Frontal cortex (tissue), 4 donors: ENCODE measurements at places on chromosomes 5 and 9. TPM values are rescaled to one million over a fixed set of nuclear protein-coding genes. Genes with fewer than 3 reads are reported as not detected.

DNA sequence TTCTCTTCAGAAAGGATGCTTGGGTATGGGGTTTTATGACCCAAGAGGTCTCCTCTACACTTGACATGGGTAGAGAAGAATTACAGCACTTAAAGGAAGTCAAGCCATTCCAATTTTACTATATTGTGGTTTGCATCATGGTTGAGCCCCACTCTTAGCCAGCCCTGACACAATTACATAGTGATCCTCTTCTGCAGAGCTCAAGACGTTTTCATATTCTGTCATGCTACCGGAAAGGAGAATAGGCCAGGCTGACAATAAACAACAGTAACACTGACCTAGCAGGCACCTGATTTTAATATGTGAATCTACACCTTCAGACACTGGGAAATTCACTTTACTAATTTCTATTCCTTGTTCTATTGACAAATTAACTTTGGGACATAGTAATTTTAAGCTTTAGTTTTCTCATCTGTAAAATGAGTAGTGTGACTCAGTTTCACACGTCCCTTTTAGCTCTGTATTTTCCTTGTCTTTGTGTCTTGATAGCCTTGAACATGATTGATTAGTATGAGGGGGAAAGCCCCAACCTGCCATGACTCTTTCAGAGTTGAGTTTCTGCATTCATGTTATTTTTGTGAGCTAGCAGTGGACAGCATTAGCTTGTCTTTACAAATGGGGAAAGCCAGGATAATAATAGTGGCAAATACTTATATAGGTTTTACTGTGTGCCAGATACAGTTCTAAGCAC, 83.8 kb downstream of the SV2C start:
- DNase-seq, result no peak

DNA sequence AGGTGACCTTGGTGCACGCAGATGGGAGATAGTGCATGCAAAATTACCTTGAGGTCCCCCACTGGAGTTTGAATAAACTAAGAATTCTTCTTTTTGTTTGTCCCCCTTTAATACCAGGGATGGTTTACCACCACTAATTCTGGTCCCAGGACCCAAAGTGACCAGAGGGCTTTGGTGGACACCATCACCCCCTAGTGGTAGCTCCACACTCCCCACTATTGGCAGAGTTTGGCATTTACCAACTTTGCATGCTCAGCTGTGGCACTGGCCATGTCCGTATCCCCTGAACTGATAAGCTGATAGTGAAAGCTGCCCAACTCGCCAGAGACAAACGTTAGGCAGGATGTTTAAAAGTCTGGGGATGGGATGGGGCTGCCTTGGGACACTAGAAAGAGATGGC, 3.3 kb downstream of the ASTN2 start:
- peak; percentile 64 for DNase-seq

ST8SIA4 gene
- 76.2 TPM for total RNA-seq

SH3TC2 gene
- 0.41 TPM for total RNA-seq

DNA sequence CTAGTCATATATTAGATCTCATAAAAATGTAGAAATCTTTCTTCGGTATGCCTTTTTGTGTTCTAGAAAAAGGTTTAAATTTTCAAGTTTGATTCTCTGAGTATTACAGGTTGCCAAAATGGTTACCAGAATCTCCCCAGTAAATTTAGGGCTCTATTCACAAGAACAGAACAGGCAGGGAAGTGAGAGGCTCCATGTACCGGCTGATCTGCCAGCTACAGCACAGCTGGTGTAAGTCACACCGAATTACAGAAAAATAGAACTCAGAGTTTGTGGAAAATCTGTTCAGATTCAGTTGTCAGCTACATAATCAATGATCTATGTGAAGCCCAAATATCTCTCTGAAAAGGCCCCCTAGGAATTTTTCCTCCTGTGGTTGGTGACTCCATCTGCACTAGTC, 10.5 kb downstream of the FAM81B start:
- DNase-seq, result peak; percentile 14

SHOC1 gene
- total RNA-seq, result not detected

DNA sequence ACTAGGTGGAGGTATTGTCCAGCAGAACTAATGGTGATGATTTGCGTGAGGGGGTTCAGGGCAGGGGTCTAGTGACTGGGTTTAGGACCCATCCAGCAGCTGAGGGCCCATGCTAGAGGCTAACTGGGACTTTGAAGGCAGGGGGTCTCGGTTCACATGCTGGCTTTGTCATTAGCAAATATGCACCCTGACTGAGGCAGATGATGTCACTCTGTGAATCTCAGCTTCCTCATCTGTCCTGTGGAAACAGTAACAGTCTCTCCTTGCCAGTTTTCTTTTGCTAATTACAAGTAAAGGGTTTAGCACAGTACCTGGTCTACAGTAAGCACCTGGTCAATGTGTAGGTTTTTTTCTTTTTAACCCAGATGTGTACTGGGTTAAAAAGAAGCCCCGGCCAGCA, 5.2 kb downstream of the SH2D3C start:
- DNase-seq, result no peak

DNA sequence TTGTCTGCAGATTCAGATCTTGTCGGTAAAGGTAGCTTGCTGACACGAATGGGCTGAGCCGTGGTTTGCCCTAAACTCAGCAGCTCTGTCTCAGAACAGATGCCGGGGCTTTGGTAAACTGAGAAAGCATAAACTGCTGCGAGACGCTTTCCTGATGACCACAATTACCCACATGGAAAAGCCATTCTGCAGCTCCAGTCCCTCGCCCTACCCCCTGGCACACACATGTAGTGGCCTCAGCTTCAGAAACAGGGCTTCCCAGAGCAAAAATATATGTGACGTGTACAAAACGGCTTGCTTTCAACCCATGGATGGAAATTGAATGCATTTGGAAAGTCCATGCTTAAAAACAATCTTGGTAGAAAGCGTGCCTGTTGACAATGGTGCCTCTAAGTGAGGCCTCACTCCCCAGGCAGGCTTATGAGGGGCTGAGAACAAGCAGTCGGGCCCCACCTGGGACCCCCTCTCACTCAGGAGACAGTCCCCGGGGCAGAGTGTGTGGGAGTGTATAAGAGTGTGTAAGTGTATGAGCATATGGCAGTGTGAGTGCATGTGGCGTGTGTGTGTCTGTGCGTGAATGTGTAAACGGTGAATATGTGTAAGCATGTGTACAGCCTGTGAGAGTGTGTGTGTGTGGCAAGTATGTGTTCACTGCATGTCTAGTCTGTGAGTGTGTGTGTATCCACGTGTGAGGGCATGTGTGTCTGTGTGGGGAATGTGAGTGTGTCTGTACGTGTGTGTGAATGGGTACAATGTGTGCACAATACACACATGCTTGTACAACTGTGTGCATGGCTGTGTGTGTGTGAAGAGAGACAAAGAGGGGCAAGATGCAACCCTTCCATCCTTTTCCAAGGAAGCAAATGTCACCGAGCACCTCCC, 88.2 kb upstream of the SMIM23 start:
- DNase-seq, result no peak

LSM11 gene
- 90.1 TPM for total RNA-seq

GRCh38 chr5:175246889-175247520, 197.0 kb downstream of the DRD1 start:
- no peak for DNase-seq

MLANA gene
- total RNA-seq, result not detected

DNA sequence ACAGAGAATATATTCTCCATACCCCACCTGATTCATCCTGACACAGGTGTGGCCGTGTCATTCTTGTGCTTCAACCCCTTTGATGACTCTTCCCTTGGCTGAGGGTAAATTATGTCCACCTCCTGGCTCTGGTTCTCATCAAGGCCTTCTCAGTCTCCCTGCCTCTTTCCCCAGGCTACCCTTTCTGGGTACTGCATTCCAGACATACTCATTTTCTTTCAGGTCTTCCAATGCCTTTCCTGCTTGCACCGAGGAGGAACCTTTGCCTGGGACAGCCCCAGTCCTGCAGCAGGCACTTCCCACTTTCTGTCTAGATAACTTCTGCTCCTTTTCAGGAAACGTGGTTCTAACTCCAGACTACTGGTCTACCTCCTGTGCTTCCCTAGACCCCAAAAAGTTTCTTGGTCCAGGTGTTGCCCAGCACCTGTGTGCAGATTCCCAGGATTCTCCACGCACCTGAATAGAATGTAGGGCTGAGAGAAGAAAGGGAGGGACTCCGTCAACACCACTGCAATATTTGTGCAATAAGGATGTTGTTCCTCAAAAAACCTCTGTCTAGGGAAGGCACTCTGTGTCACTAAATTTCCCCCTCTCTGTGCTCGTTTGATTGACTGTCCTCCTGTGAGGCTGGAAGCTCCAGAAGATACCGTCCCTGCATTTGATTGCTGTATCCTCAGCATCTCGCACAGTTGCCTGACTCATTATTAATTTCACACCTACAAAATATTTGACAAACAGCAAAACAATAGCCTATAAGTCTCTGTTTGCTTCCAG, 255.4 kb upstream of the NFIL3 start:
- no peak for DNase-seq

FRMD3 gene
- 43.6 TPM for total RNA-seq

DNA sequence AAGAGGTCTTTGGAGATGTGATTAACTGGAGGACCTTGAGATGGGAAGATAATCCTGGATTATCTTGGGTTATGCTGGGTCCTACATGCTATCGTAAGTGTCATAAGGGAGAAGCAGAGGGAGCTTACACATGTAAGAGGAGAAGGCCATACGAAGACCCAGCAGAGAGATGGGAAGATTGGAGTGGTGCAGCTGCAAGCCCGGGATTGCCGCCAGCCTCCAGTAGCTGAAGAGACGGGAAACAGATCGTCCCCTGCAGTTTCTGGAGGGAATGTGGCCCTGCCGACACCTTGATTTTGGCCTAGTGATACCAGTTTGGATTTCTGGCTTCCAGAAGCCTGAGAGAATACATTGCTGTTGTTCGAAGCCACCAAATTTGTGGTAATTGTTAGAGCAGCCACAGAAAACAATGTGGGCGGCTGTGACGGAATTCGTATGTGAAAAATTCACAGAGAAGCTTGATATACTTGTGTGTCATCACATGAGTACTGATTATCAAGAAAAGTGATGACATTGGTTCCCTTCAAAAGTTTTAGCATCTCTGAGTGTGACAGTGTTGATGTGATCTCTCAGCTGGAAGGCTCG, 86.9 kb downstream of the CYFIP2 start:
- DNase-seq, result no peak

DNA sequence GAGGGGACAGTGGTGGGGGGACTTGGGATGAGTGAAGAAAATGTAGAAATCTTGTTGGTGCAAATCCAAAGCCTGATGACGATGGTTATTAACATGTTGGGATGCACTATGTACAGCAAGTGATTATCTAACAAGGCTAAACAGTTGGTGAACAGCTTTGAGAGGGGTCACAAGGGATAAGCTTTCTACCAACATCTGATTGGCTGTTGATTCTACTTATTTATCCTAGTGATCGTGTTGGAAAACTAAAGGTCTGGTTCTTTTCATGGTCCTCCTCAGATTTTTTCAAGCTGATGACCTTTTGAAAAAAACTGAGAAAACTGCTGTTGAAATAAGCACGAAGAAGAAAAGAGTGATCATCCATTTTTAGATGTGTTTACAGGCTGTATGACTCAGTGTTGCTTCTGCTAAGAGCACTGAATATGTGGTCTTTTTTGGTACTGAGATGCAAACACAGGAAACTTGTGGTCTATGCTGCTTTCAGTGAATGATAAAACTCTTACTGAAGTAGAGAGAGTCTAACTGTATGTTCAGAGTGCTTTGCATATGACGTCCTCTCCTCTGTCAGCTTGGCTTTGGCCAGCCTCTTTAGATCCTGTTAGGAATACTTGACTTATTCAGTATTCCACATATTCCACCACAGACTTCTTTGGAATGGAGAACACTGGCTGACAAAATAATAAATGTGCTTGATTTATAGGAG, 174.8 kb downstream of the SLF1 start:
- no peak for DNase-seq

LCN10 gene
- total RNA-seq, result not detected

GRCh38 chr9:113929634-113930389, 53.7 kb downstream of the ZNF618 start:
- DNase-seq, result no peak

- no peak for DNase-seq
Observed at GRCh38 chr9:137688725-137689124, 69.9 kb downstream of the EHMT1 start.

TUSC1 gene
- total RNA-seq, result 12.2 TPM

TBC1D2 gene
- 1.2 TPM for total RNA-seq

PRLR gene
- total RNA-seq, result 1.2 TPM

DNA sequence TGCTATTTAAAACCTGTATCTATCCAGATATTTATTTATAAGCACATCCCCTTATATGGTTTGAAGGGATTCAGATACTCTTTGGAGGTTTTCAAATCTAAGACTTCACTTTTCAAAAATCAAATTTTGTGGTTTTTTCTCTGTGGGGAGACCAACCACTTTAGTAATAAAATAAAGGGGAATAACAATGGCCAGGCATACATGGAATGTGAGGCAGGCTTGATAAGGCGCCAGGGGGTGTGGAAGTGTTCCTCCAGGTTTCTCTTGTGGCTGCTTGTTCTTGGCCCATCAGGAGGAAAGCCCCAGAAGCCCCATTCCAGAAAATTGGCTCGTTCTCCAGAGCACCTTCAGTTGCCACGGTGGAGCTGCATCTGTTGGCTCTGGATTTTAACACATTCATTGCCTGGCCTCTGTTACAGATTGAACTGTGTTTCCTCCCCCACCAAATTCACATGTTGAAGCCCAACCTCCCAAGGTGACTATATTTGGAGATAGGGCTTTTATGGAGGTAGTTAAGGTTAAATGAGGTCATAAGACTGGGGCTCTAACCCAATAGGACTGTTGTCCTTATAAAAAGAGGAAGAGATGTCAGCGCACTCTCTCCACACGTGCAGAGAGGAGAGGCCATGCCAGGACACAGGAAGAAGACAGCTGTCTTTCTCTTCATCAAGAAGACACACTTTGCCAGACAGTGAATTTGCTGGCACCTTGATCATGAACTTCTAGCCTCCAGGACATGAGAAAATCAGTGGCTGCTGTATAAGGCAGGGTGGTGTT, 195.9 kb downstream of the TMEM38B start:
- DNase-seq, result no peak

SPATA31D4 gene
- not detected for total RNA-seq

GRCh38 chr5:140342896-140343295, 3.5 kb downstream of the HBEGF start:
- DNase-seq, result no peak

DNA sequence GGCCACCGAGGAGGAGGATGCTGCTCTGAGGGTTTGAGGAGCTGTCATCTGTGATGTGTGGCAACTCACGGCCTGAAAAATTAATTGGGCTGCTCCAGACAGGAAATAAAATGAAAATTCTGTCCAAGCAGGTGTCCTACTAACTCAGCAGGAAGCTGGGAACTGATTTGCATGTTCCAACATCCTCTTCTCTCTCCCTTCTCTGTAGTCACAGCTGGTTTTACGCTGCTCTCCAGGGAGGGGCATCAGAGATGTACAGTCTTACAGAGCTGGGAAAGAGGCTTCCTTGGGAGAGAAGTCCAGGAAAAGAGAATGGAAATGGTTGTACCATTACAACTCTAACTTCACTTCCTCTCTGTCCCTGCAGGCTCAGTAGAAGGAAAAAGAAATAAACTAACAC, 24.2 kb upstream of the SIL1 start:
- no peak for DNase-seq

FAM153A gene
- total RNA-seq, result 2.4 TPM

SLC6A18 gene
- total RNA-seq, result not detected

- no peak for DNase-seq
Observed at GRCh38 chr5:97044052-97044451, 98.4 kb downstream of the LIX1 start.
